ENCODE measurements at places on chromosomes 16 and 17.

DNA sequence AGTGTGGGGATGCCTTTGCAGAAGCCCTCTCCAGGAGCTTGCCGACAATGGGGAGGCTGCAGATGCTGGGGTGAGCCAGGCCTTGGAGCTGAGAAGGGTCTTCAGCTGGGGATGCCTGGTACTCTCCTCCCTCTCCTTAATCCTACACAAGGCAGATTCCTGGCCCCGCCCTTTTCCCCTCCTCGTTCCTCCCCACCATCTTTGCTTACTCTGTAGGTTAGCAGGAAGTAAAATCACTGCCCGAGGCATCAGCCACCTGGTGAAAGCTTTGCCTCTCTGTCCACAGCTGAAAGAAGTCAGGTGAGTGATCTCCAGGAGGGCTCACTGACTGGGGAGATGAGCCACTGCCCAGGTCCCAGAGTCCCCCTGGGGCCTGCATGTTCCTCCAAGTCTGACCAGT is 38.7 kb downstream of the NLRC5 start:
- no peak for DNase-seq

GRCh38 chr16:68298907-68299561 is 11.7 kb downstream of the SLC7A6OS start:
- DNase-seq, result no peak

DNA sequence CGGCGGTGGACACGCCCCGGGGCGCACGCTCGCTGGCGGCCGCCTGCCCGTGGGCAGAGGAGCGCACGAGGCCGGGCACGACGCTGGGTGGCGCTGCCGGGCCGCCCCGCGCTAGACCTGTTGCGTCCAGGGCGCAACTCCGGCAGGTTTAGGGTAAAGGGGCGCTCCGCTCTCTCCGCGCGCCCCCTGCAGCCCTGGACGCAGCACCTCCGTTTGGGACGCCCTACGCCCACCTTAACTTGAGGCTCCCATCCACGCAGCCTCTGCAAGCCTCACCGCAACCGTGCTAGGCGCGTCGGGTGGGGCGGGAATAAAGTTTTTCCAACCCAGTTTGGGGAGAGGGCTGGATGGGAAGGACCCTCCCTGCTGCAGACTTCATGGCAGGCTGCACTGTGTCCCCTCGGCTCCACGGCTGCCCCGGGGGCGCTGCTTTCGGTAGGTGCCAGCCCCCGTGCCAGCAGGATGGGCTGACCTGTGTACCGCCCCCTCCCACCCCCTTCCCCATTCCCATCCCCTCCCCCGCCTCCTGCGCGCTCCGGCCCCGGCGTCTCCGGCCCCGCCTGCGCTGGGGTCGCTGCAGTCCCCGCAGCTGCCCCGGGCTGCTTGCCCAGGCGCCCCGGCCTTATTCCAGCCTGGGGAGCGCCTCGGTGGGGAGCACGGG is at the start of gene SYT17:
Gene SYT17 (plus strand): TSS at position 531 of the 661 bp plus-strand sequence. CDS start 407 bp downstream, outside the sequence.
- no peak for DNase-seq

DNA sequence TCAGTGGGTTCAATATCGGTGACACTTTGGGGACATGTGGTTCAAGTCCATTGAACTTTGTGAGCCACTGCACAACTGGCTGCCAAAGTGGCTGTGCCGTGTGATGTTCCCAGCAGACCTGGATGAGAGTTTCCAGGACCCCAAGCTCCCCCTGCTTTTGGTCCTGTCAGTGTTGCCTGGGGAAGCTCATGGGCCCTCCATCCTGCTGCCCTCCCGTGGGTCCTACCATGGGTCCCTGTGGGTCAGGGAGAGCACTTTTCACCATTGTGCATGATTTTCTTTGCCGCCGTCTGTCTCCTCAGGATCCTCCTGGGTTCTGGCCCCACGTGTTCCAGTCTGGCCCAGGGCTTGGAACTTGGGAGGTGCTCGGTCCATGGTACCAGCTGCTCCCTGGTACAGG is 38.1 kb downstream of the LGALS9 start:
- no peak for DNase-seq

GRCh38 chr17:76054112-76054476 is 18.2 kb downstream of the SRP68 start:
- no peak for DNase-seq

- no peak for DNase-seq
These were observed 5.1 kb upstream of the HSBP1 start for GRCh38 chr16:83802554-83803205.

- DNase-seq, result no peak
These were observed 16.2 kb downstream of the SKAP1 start for GRCh38 chr17:48413613-48414405.

- no peak for DNase-seq
These were observed 18.5 kb downstream of the TOP2A start for GRCh38 chr17:40399185-40399584.

DNA sequence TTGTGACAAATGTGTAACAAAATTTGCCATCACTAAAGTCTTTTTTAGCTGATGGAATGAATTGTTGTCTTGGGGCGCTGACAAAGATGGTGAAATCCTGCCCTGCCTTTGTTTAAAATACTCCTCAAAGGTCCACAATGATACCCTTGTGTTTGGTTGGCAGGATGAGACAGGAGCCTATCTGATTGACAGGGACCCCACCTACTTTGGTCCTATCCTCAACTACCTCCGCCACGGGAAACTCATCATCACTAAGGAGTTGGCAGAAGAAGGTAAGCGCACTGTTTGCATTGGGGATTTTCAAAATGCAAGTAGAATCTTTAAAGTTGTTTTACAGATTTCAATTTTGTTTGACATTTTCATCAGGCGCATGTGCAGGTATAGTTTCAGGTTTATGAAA is 2.0 kb downstream of the KCTD2 start:
- DNase-seq, result no peak

DNA sequence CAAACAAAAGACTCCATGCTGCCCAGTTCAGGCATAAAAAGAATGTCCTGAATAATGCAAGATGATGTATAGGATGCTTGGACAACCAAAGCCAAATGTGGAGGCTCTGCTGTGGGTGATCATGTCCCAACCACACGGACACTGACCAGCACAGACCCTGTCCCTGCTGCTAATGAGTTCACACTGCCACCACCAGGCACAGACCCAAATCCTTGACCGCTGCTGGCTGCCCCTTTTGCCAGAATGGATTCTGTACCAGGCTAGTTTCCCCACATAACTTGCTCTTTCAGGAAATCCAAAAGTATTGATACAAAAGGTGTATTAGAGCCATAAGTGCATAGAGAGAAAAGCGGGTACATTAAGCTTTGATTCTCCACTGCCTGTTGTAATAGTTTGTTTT is 60.9 kb downstream of the XYLT1 start:
- DNase-seq, result no peak

GRCh38 chr17:7019367-7019766 is 3.5 kb upstream of the BCL6B start:
- DNase-seq, result no peak

DNA sequence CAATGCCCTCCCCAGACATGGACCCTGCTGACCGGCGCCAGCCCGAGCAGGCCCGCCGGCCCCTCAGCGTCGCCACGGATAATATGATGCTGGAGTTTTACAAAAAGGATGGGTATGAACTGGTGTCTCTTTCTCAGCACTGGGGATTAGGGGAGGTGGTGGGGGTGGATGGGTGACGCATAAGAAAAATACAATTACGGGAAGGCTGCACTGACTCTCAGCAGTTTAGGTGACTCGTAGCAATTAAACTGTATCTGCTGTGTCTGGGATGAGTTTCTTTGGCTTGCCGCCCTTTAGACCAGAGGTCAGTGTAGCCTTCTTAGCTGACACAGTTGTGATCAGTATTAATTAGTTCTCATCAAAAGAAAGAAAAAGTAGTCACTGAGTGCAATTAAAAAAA is 59.0 kb downstream of the ELAC2 start:
- DNase-seq, result no peak

GRCh38 chr17:1626333-1626732 is 2.3 kb downstream of the SLC43A2 start:
- DNase-seq, result no peak

GRCh38 chr17:29760279-29761039 is 137.7 kb upstream of the CORO6 start:
- no peak for DNase-seq

- no peak for DNase-seq
These were observed 114.9 kb upstream of the RCVRN start for GRCh38 chr17:10019941-10020451.

DNA sequence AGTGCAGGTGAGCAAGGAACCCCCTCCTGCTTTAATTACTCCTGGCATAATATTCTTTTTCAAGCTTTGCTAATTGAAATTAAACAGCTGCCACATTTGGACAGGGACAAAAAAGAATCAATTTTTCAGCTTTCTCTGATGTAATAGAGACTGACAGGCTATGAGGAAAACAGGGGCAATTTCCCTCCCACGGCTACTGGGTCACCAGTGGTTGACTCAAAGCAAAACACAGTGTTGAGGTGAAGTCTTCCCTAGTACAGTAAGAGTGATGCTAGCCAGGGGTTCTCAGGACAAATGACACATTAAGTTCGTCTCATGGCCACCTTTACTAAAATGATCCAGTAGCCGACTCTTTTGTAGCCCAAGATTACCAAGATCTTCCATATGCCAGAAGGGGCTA is 38.6 kb upstream of the PMFBP1 start:
- DNase-seq, result no peak

GRCh38 chr16:72848759-72849664 is 198.9 kb downstream of the ZFHX3 start:
- no peak for DNase-seq

DNA sequence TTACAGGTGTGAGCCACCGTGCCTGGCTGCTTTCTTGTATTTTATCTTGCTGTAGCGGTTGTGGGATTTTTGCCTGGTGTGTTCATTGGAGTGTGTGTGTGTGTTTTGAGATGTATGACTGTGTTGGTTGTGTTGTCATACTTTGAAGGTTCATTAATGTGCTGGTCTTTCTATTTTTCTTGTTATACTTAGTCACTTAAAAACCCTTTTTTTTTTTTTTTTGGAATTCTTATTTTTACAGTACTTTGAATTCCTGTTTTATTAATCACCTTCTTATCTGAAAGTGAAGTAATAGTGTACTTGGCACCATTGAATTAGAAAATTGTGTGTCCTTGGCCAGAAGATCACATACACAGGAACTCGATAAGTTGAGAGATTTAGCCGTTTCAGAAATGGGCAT is 30.2 kb downstream of the TENT4B start:
- no peak for DNase-seq

GRCh38 chr16:29940656-29941055 is 14.6 kb upstream of the KCTD13 start:
- no peak for DNase-seq

DNA sequence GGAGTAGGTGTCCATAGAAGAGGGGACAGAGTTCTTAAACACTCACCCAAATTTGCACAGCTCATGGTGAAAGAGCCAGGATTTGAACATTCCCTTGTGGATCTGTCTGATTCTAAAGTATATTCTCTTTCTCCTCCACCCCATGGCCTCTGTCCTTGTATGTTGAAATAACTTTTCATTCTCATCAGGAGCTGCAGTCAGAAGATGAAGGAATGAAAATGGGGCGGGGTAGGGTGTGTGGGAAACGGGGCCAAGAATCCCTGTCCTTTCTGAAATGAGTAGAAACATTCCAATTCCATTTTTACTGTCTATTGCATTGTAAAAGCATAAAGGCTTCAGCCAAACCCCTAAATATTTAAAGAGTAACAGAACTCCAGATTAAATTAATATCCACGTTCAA is 42.8 kb downstream of the NOG start:
- no peak for DNase-seq

DNA sequence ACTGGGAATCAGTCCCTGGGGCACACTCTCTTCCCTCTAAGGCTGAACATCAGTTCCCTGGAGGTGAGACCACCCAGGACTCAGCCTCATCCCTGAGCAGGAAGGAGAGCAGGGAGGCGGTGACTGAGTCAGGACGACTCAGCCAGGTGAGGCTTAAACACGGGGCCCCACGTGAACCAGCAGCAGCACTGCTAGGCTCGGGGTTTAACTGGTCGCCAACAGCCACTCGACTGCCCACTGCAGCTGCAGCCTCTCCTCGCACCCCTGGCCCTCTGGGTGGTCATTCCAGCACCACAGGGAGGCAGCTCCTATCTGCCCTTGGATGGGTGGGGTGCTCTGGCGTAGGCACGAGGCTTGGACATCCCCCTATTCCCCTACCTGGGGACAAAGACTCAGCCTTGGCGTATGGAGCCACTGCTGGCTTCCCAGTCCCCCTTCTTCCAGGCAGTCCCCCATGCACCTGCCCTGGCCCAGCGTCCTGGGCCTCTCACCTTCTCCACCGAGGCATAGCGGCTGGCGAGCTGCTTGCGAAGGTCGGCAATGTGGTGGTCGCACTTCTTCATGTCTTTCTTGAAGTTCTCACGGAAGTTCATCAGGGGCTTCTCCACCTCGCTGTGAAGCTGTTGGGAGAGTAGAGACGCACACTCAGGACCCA is 21.2 kb upstream of the RCVRN start:
- DNase-seq, result no peak

- DNase-seq, result no peak
These were observed 47.0 kb upstream of the AMZ2 start for GRCh38 chr17:68200689-68201417.

DNA sequence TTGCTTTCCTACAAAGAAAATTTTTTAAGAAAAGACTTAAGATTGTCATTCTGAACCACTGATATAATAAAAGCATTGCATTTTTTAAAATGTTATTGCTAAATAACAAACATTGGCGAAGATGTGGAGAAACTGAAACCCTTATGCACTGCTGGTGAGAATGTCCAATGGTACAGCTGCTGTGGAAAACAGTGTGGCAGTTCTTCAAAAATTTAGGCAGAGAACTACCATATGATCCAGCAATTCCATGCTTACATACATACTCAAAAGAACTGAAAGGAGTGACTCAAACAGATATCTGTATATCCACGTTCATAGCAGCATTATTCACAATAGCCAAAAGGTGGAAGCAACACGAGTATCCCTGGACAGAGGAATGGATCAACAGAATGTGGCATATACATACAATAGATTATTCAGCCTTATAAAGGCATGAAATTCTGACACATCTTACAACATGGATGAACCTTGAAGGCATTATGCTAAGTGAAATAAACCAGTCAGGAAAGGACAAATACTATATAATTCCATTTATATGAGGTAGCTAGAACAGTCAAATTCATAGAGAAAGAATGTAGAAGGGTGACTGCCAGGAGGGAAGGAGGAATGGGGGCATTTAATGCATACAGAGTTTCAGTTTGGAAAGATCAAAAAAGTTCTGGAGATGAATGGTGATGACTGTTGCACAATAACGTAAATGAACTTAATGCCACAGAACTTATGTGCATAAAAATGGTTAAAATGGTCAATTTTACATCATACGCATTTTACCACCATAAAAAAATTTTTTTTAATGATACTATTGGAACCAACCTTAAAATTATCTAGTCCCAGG is 92.1 kb downstream of the CACNG1 start:
- DNase-seq, result no peak

- no peak for DNase-seq
These were observed 14.1 kb upstream of the NUDT16L1 start for GRCh38 chr16:4679156-4679849.

Measured in esophagus squamous epithelium (tissue), 5 donors.